ENCODE measurements at places on chromosomes 2 and 18. TPM values are rescaled to one million over a fixed set of nuclear protein-coding genes. Genes with fewer than 3 reads are reported as not detected.

GRCh38 chr18:45165871-45166270, 449.4 kb upstream of the SLC14A2 start:
- peak; percentile 32 for DNase-seq

Gene ALPP
- not detected for total RNA-seq

DNA sequence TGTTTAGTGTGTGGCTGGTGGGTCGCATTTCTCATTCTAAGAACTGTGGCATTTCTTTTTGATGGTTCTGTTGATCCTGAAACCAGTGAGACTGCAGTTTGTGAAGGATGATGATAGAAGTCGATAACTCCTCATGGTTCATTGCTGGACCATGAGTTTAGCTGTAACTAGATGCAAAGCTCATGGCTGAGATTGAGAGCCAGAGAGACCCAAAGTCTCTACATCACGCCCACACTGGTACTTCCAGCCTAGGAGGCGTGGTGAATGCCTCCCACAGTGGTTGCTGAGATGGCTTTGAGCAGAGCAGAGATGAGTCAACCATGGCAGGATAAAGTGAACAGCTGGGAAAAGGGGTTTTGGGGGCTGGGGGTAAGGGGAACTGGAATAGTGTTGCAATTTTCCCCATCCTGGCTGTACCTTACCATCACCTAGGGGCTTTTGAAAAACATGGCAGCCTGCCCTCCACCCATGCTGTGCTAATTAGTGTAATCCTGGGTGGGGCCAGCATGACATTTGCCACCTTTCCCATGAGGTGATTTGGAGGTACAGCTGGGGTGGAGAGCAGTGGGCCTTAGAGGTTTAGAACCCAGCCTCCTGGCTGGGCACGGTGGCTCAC, 24.1 kb downstream of the INPP4A start:
- DNase-seq, result peak; percentile 59

DNA sequence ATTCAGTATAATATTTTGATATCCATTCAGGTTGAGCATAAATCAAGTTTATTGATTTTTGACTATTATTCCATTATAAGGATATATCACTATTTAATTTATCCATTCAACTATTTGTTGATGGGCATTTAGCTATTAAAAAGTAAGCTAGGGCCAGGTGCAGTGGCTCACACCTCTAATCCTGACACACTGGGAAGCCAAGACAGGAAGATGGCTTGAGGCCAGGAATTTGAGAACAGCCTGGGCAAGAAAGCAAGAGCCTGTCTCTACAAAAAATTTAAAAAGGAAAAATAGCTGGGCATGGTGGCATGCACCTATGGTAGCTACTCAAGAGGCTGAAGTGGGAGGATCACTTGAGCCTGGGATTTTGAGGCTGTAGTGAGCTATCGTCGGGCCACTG, 183.5 kb downstream of the HNMT start:
- DNase-seq, result no peak

- peak; percentile 7 for DNase-seq
Measured at GRCh38 chr2:14975381-14975780, 342.9 kb downstream of the LRATD1 start.

GRCh38 chr2:11203480-11203879, 48.2 kb downstream of the SLC66A3 start:
- peak; percentile 87 for DNase-seq

Gene HTR2B
- total RNA-seq, result not detected

Gene ATF2
- total RNA-seq, result 31.7 TPM

- DNase-seq, result no peak
Measured at GRCh38 chr2:117726747-117727146, 87.7 kb upstream of the DDX18 start.

DNA sequence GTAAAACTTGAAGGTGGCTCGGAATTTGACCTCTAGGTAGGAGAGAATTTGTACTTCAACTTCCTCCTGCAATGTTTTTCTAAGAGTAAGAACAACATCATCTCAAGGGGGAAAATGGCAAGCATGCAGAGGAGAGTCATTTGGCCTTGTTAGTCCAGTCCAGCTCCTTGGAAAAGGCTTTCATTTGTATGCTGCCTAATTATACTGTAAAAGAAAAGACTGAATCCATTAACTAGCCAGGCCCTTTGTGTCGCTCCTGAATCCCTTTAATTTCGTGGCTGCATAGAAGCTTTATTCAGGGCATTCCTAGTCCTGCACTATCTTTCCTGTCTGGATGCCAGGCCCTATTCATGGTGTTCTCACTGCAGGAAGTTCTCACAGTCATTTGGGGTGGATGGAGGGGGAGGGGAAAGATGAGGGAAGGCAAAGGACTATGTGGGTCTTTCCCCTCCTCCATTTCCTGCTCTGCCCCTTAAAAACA, 36.0 kb downstream of the PHLPP1 start:
- DNase-seq, result peak; percentile 12

Gene INO80B
- total RNA-seq, result 10.9 TPM

Gene SLC14A1
- 2.0 TPM for total RNA-seq

GRCh38 chr2:1976728-1977416, 232.6 kb upstream of the PXDN start:
- DNase-seq, result peak; percentile 28

DNA sequence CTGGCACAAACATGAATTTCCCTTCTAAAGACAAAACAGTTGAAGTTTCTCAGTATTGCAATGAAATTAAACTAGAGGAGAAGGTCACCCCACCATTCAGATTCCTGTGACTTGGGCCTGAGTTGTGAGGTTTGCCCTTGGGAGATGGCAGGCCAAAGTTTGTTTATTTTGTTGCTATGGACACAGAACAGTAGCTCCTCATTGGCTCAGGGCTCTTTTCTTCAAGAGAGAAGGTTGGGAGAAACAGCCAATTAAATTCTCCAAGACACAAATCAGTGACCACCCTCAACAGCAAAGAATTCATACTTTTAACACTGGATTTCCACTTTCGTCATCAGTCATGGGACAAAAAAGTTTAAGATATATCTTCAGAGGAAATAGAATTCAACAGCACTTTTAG, at the start of gene FLACC1:
Gene FLACC1 (minus strand): TSS at position 125 of the 400 bp plus-strand sequence. CDS start 5,941 bp downstream, outside the sequence.
- peak; percentile 51 for DNase-seq

Gene CRYGB
- total RNA-seq, result not detected

GRCh38 chr2:37464067-37464466, 119.6 kb downstream of the QPCT start:
- DNase-seq, result no peak

DNA sequence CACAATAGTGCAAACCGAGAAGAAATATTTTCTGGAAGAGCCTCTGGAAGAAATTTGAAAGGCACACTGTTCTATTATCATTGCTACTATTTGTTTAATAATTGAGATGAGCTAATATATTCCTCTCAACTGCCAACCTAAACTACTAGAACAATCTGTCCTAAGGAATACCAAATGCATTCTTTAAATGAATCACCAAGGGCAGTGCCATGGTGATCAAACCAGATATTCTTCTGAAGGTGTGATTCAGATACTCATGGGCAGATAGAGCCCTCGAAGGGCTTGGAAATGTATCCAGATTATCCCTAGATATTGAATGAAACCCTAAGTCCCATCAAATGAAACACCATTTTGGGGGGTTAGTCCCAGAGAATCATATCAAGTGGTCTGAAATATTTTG, 76.6 kb downstream of the FIGN start:
- DNase-seq, result peak; percentile 62

Gene RHOB
- total RNA-seq, result 305 TPM

- no peak for DNase-seq
Measured at GRCh38 chr2:222575618-222576017, 80.3 kb downstream of the FARSB start.

- DNase-seq, result no peak
Measured at GRCh38 chr18:1995041-1995612, 576.2 kb downstream of the METTL4 start.

Gene C2orf80
- not detected for total RNA-seq

- DNase-seq, result no peak
Measured at GRCh38 chr2:155281907-155282306, 583.4 kb downstream of the KCNJ3 start.

DNA sequence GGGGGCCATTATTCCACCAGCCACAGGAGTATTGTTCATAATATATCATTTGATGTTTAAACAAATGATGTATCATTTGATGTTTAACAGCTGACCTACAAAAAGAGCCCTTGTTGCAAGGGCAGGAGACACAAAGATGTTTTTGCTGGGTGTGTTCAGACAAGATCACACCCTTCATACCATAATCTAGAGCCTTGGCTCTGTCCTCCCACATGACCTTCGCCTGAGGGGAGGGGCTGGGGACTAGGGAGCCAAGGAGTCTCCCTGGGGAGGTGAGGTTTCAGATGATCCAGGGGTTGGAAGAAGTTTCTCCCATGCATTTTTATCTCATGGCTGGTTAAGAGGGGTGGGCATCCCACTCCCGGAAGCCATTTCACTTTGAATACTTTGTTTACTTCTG, 33.5 kb downstream of the CDC42EP3 start:
- peak; percentile 66 for DNase-seq
